ENCODE measurements at places on chromosomes 11 and 22.

DNA sequence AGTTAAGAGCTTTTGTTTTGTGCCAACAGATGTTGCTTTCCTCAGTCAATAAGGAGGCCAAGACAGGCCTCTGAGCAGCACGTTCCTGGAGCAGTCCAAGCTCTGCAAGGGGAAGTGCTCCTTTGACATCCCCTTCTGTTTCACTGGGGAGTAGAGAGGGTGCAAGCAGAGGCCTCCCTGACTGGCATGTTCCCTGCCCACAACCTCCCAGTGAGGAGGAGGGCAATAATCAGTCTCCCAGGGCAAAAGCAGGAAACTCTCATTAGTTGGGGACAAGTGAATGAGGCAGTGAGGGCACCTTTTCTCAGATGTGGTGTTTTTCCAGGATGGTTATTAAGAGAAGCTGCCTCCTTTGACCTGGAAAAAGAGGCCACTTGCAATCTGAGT, 79.5 kb upstream of the ZBED5 start:
- no peak for DNase-seq

GRCh38 chr11:83970061-83970671, 684.0 kb upstream of the CCDC90B start:
- no peak for DNase-seq

DNA sequence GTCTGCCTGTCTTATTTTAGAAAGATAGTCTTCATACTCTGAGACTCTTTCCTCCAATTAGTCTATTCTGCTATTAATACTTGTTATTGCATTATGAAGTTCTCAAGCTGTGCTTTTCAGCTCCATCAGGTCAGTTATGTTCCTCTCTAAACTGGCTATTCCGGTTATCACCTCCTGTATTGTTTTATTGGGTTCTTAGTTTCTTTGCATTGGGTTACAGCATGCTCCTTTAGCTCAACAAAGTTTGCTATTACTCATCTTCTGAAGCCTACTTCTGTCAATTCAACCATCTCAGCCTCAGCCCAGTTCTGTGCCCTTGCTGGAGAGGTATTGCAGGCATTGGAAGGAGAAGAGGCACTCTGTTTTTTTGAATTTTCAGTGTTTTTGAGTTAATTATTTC, 21.0 kb upstream of the OR5AK2 start:
- DNase-seq: no peak

DNA sequence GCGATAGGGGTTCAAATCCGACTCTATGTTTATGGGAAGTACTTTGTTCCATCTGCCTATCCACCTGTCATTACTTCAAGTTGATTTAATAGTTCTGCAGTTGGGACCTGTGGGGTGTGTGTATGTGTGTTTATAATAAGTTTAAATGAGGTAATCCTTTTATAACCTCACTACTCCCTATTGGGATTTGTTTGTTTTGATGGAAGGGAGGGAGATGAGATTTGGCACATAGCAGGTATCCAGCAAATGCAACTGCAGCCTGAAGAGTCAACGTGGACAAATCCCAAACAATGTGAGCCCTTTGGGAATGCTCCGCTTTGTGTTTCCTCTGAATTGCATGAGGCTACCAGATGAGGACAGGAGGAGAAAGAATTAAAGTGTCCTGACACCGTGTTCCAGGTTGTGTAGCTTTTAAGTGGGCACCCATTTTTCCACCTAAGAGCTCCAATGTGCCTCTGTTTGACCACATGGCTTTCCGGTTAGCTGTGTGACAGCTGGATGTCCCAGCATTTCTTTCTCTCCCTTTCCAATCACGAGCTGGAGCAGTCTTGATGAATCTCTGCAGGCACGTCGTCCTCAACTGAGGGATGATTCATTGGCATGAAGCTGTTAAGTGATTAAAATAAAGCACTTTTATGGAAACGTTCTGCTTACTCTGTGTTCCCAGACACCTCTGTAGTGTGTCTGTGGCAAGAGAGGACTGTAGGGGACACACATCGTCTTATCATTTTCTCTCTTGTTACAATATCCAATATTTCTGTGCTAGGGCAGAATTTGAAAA, 610.7 kb downstream of the NTM start:
- DNase-seq: no peak

- DNase-seq: peak; percentile 70
These were observed 32.7 kb downstream of the ARHGAP42 start for GRCh38 chr11:100719809-100720221.

- DNase-seq: no peak
These were observed 72.0 kb downstream of the TP53I11 start for GRCh38 chr11:44878711-44879110.

DNA sequence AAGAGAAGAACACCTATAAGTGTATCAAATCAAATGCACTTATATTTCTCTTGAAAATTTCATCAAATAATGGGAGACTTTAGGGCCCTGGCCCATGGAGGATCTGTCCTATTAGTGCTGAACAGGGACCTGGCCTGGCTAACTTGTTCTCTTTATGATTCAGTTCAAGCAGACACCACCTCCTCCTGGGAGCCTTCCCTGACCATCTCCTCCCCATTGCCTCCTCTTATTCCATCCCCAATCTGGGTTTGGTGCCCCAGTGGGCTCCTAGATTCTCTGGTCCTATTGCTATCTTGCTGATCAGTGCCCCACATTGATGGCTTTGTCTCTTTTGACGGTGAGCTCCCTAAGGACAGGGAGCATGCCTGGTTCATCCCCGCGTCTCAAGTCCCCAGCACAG, 60.1 kb downstream of the MICAL2 start:
- DNase-seq: no peak

- no peak for DNase-seq
These were observed 1193.5 kb downstream of the BRD1 start for GRCh38 chr22:48633996-48634836.

- no peak for DNase-seq
These were observed 618.0 kb downstream of the BRD1 start for GRCh38 chr22:49209452-49210195.

DNA sequence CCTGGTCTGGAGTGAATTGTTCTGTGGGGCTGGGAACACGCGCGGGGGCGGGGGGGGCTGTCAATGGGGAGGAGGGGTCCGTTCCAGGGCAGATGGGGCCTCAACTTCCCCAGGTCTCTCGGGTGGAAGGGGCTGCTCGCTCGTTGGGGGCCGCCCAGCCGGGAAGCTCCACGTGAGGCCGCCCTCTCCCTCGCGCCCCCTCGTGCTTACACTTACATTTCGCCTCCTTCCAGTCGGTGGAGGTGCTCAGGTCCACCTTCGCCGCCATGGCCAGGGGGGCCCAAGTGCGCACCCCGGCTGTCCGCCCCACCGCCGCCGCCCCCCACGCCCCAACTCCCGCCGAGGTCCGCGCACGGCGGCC, 452 bp downstream of the MACROD1 start:
- DNase-seq: no peak

- DNase-seq: no peak
These were observed 14.8 kb downstream of the ALG12 start for GRCh38 chr22:49903322-49904039.

GRCh38 chr11:80505771-80506170, 1064.9 kb upstream of the TENM4 start:
- no peak for DNase-seq

GRCh38 chr11:13134066-13134465, 125.0 kb downstream of the RASSF10 start:
- no peak for DNase-seq

- DNase-seq: no peak
These were observed 11.2 kb downstream of the EIF4G2 start for GRCh38 chr11:10797531-10797930.

GRCh38 chr11:46445920-46446771, 54.6 kb upstream of the CHRM4 start:
- no peak for DNase-seq

GRCh38 chr11:124762624-124763155, 600 bp upstream of the ESAM start:
- DNase-seq: no peak

GRCh38 chr11:7576726-7577290, 63.0 kb downstream of the PPFIBP2 start:
- no peak for DNase-seq

DNA sequence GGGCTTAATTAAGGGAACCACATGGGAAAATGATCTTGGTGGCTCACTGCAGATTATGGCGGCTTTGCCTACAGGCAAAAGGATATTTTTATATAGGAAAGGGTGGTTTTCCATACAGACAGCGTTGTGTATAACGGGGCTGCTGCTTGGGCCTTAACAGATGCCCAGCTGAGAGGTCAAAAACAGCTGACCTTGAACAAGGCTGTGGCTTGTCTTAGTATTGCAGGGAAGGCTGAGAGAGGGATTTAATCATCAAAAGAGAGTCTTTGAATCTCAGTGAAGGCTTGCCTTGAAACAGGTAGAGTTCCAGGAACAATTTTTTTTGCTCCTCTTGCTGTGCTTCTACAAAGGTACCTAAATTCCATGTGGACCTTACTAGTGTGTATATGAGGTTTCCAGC, 301.6 kb upstream of the C11orf87 start:
- DNase-seq: no peak

DNA sequence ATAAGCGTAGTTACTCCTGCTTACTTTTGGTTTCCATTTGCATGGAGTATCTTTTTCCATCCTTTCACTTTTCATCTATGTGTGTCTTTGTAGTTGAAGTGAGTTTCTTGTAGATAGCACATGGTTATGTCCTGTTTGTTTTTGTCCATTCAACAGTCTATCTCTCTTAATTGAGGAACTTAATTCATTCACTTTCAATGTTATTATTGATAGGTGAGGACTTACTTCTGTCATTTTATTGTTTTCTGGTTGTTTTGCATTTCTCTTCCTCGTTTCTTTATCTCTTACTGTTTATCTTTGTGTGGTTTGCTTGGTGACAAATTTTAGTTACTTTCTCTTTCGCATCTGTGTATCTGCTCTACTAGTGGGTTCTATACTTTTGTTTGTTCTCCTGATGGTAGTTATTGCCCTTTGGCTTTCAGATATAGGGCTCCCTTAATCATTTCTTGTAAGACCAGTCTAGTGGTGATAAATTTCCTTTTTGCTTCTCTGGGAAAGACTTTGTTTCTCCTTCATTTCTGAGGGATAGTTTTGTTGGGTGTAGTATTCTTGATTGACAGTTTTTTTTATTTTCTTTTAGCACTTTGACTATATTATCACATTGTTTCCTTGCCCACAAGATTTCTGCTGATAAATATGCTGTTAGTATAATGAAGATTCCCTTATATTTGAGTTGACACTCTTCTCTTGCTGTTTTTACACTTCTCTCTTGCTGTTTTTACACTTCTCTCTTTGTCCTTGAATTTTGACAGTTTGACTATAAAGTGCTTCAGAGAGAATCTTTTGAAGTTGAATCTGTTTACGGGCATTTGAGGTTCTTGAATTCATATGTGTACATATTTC, 9.0 kb upstream of the RAG1 start:
- no peak for DNase-seq

DNA sequence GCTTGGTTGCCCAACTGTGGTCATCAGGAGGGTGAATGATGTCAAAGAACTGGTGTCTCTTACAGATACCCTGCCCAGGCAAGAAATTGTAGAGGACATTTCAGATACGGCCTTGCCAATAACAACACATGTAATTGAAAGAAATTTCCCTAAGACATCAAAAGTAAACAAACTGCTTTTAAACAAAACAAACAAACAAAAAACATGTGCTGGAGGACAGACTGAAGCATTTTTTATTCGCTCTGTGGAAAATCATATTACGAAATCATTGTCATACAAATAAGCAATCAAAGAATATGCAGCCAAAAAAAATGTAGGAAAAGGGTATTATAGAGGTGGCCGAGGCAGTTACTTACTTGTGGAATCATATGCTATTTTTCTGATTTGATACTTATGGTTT, 52.1 kb upstream of the MYEOV start:
- DNase-seq: no peak

DNA sequence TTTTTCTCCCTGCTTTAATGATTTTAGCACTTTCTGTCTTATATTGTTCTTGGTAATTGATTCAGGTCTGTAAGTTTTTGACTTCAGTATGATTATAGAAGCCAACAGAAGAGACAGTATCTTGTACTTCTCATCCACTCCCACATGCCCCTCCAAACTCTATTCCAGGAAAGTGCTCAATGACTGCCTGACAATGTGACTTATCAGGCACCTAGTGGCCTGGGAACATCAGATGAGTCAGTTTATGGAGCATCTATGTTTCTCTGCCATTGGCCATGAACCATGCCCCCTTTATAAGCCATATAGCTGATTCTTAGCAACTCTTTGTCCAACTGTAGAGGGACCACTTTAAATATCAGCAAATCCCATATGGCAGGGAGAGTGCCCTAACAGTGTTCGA, 179.2 kb upstream of the MTMR2 start:
- DNase-seq: no peak
